T-helper 22 cell (primary cell): ENCODE measurements at places on chromosomes 4 and X.

GRCh38 chr4:10028910-10029309, 7.6 kb upstream of the SLC2A9 start:
- DNase-seq: no peak

DNA sequence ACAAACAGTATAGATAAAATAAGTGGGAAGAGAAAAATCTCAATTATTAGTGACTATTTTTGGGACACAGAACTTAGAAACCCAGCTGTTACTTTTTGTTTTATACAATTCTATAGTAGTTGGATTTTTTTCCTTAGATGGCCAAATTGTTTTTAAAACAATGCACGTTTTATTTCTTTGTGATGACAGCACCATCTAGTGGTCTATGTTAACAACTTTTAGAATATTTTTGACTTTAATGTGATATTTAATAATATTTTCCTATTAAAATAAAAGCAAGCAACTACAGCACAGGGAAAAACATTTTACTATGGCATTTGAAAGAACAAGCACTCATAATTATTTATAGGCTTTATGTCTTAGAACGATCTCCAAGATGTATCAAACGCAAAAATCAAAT, 5.6 kb upstream of the SMIM31 start:
- no peak for DNase-seq

DNA sequence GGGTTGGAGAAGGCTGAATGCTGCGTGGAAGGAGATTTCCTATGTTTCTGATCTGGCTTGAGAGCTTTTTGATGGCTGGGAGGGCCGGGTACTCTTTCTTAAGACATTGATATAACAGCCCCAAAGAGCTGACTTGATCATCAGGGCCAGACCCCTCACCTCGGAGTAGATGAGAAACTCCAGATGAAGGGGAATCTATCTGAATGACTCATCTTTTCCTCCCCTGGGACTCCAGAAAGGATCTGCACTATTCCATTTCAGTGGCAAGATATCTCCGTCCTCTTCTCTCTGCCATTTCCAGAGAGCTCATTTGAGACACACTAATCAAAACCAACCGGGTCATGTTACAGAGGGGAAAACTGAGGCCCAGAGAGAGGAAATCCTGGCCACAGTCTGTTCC, 92.9 kb upstream of the MSX1 start:
- DNase-seq: no peak

DNA sequence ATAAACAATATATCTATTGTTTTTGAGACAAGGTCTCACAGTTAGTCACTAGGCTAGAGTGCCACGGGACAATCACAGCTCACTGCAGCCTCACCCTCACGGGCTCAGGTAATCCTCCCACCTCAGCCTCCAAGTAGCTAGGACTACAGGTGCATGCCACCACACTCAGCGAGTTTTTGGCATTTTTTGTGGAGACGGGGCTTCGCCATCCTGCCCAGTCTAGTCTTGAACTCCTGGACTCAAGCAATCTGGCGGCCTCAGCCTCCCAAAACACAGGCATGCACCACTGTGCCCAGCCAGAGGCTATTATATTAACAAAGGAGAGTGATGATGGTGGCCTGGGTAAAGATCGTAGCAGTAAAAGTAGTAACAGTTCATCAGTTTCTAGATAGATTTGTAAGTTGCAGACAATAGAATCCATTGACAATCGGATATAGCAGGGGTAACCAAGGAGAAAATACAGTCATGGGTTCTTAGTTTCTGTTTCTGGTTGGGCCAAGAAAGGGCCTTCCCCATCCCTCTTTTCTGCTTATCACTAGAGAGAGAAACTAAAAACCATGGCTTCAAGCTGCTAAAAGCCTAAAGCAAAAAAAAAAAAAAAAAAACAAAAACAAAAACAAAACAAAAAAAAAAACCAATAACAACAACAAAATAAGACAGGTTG, 60.6 kb downstream of the ANXA10 start:
- DNase-seq: no peak

GRCh38 chrX:40623139-40623536, at the start of gene MPC1L:
TSS of gene MPC1L (plus strand) at chrX:40623428. CDS start at chrX:40623566, 138 bp downstream.
- DNase-seq: no peak

DNA sequence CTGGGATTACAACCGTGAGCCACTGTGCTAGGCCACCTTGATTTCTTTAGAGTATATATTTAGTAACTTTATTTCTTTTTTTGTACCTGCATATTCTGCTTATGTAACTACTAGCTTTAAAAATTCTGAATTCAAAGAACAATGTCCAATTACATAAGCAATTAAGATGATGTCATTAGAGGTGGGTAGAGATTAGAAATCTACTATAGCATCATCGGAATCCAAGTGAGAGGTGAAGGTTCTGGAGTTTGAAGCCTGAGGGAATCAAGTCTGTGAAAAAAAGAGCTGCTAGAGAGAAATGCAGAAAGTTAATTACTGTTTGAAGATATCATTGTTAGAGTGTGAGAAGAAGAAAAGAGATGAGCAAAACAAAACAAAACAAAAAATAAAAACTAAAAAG, 79.0 kb upstream of the ENPEP start:
- no peak for DNase-seq

DNA sequence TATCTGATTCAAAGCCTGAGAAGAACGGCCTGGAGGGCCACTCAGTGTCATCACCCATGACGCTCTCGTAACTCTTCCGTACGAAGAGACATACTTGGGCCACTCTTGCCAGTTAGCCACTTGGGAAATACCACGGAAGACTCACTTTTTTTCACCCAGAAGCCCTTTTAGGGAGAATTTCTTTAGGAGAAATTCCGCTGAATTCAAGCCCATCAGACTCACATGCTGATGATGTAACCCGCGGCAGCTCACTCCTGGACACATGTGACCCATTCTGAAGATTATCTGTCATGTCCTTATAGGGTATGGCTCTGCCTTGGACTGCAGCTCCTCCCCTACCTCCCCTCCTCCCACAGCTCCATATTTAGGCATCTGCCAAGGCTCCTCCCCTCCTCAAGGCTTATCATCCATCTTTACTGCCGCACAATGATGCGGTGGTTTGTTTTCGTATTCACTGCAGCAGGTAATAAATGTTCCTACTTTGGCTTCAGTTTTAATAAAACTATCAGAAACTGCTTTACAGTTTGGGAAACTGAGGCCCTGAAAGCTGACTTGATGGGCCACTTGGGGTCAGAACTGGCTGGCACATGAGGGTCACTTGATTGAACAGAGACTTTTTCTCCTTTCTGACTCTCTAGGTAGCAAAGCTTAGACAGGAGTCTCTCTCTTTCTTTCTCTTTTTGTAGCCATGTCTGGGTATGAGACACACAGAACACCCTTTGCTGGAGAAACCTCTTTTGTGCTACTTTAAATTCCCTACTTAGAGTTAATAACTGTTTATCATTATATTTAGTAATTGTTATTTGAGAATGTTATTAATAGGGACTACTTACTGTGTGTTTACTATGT, 42.1 kb downstream of the RHOH start:
- DNase-seq: peak; percentile 85

- no peak for DNase-seq
Observed at GRCh38 chr4:7156761-7157488, 35.4 kb upstream of the SORCS2 start.

- DNase-seq: no peak
Observed at GRCh38 chrX:35562395-35562794, 235.7 kb upstream of the MAGEB16 start.

DNA sequence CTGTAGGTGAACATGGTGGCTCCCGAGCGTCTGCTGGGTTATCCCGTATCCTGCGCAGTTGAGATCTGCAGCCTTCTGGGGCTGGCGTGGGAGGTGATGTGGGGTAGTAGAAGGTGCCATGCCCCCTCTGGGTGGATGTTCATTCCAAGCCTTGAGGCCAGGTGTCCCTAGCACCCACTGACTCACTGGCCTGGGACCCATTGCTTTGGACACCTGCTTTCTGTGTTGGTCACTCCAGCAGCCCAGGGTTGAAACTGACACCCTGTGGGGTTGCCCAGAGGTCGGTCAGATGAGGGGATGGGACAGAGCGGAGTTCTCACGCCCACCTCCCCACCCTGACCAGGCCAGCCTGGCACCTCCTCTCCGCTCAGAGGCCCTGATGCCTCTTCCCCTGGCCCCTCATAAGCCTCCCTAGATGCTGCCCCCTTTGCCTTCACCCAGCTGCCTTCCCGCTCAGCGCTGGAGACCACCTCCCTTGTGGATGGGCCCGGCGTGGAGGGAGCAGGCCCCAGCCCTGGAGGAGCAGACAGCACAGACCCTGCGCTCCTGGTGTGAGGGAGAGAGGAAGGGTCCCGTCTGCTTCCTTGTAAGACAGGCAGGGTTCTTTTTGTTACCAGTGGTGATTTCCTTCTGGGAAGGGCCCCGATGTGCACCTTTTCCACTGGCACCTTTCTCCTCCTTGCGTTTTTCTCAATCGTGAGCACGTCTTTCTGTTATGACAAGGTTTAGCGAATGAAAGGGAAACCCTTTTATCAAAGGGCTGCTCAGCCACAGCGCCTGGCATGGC, 2.0 kb downstream of the DOK7 start:
- no peak for DNase-seq

- no peak for DNase-seq
Observed at GRCh38 chr4:66000510-66001117, 330.3 kb upstream of the EPHA5 start.

- DNase-seq: no peak
Observed at GRCh38 chr4:54657551-54658251, at the start of gene KIT. TSS of gene KIT (plus strand) at chr4:54657957. CDS start at chr4:54658015, 58 bp downstream.

DNA sequence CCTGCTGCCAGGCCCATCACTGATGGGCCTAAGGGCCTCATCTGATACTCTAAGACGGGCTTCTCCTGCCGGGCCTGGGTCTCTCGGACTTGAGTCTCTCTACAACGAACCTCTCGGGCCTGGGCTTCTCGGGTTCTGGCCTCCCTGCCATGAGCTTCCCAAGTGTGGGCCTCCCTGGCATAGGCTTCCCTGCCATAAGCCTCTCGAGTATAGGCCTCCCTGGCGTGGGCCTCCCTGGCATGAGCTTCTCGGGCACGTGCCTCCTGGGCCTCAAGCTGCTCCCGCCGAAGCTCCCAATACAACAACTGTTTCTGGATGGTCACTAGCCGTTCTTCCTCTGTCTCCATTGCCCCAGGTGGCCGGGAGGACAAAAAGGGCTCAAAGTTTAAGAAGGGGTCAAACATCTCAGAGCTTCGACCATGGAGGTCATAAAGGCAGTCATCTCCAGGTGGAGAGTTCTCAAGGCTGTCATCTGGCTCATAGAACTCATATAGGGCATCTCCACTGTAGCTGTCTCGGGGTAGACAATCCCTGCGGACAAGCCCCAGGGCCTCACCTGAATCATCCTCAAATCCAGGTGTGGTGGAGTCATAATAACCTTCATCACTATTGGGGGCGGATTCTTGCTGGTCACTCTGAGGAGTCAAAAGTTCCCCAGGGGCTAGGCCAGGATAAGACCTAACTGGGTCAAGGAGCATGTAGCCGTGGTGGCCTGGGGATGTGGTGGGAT, 14.1 kb downstream of the AMER1 start:
- no peak for DNase-seq

DNA sequence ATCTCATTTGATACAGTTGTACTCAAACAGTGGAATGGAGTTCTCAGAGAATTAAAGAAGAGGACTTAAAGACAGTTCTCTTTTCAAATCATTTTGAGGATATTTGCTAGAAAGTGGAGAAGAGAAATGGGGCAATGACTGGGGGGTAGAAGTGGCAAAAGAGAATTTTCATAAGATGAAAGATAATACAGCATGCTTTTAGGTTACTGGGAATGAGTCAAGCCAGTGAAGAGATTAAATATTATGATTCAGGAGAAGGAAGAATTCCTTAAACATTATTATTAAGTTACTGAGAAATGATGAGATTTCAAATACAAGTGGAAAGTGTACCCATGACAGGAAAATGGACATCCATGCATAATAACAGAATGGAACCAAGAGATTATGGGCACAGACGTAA, 219.0 kb upstream of the DKK2 start:
- DNase-seq: no peak

GRCh38 chrX:42837101-42837726, 59.3 kb upstream of the PPP1R2C start:
- DNase-seq: no peak

GRCh38 chrX:41475191-41475590, 28.0 kb downstream of the NYX start:
- DNase-seq: no peak

DNA sequence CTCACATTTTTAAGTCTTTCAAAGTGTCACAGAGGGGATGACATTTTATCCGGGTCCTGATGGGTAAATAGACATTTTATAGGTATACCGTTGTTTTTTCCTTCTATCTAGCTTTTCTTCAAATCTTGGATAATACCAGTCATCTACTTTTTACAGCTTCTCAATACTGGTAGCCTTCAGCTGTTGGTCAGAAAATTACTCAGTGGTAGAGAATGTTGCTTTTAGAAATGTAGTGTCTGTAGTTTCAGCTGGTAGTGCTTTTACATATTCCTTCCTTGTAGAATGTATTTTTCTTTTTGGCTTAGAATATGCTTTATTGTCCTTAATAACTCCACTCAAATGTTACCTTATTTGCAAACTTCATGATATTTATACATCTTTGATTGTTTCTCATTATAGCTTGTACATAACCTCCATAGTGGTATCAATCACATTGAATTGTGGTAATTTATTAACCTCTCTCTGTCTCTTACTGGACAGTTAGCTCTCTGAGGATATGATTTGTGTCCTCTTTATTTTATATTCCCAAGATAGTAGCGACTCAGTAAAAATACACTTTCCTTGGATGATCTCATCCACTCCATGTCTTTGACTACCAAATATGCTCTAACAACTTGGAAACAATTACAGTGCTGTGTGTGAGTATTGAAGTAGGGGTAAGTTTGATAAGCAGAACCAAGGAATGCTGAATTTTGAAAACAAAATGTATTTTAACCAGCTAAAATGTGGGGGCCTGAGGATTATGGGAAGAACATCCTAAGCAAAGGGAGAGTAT, 53.8 kb downstream of the RAP1GDS1 start:
- no peak for DNase-seq

DNA sequence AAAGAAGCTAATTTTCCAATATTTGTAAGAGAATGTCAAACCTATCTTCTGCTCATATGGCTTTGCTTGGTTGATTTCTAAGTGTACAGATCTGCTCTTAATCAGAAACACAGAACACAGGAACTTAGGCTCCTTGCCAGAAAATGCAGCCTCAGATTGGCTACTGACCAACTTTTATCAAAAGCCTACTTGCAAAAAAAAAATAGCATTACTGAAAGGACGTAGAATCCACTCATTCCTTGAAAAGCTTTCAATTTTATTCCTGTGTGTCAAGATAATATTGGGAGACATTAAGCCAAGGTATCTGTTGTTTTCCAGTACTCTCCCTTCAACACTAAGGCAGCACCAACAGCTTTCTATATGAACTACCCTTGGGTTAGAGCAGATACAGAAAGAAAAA, 127.6 kb upstream of the INTU start:
- DNase-seq: no peak

- DNase-seq: no peak
Observed at GRCh38 chr4:37631551-37631950, 54.6 kb downstream of the RELL1 start.

GRCh38 chr4:102623622-102624021, 122.5 kb downstream of the NFKB1 start:
- no peak for DNase-seq

GRCh38 chr4:153521999-153522801, 56.0 kb downstream of the TMEM131L start:
- peak; percentile 35 for DNase-seq

GRCh38 chr4:89158884-89159503, 47.7 kb downstream of the TIGD2 start:
- DNase-seq: no peak

- no peak for DNase-seq
Observed at GRCh38 chrX:109270580-109271484, 211.1 kb downstream of the GUCY2F start.
